ENCODE measurements at places on chromosomes 11 and 22. TPM values are rescaled to one million over a fixed set of nuclear protein-coding genes. Genes with fewer than 3 reads are reported as not detected.

KRTAP5-3 gene
- not detected for total RNA-seq

SCGB1D2 gene
- total RNA-seq, result not detected

ENTHD1 gene
- total RNA-seq, result not detected

WNT11 gene
- 0.83 TPM for total RNA-seq

RPS6KA4 gene
- total RNA-seq, result 42.3 TPM

PKP3 gene
- total RNA-seq, result 0.13 TPM

OR5P2 gene
- not detected for total RNA-seq

GRCh38 chr22:46637711-46638600, 17.8 kb downstream of the GRAMD4 start:
- no peak for DNase-seq

DNA sequence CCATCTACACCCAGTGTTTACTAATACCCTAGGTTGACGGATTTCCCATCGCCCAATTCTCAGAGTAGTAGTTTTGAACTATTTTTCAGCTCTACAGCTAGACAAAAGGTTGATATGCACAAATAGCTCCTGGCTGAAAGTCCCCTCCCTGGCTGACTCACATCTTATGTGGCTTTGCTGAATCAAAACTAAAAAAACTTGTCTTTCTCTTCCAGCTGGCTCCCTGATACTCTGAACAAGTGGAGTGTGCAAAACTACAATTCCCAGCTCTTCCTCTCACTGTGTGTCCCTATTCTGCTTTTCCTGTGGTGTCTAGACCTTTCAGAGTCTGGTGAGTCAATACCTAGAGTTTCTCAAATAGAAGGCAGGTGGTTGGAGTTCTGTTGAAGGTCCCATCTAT, 12.7 kb upstream of the LARGE1 start:
- DNase-seq, result no peak

- no peak for DNase-seq
These were observed 8.2 kb downstream of the ARVCF start for GRCh38 chr22:20008221-20008995.

DNA sequence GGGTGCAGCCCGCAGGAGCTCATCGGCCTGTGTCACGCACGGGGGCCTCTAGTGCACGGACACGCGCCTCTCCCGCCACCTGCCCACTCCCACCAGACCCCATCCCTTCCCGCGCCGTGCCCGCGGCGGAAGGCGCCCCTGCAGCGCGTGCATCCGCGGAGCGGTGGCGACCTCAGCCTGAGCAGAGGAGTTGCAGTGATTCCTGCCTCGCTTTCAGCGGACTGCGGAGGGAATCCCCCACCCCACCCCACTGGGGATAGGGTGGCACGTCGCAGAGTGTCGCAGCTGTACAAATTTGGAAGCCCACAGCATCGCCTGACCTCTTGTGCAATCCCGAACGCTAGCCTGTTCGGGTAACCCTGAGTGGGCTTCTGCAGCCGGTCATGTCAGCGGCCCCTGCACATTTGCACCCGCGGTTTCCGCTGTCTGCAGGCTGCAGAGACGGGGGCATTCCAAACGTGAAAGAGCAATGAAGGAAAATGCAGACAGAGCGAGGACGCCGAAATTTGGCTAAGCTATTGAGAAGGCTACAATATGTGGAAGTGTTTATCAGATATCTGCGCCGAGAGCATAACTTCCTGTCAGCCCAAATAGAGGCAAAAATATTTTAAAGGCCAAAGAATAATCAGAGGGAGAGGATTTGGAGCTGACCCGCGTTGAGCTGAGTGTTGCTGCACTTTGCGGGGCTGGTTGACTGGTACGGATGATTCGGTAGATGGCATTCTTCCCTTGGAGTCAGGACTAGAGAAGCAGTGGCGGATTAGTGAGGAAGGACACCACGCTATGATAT, 617 bp upstream of the ARHGAP20 start:
- no peak for DNase-seq

DNA sequence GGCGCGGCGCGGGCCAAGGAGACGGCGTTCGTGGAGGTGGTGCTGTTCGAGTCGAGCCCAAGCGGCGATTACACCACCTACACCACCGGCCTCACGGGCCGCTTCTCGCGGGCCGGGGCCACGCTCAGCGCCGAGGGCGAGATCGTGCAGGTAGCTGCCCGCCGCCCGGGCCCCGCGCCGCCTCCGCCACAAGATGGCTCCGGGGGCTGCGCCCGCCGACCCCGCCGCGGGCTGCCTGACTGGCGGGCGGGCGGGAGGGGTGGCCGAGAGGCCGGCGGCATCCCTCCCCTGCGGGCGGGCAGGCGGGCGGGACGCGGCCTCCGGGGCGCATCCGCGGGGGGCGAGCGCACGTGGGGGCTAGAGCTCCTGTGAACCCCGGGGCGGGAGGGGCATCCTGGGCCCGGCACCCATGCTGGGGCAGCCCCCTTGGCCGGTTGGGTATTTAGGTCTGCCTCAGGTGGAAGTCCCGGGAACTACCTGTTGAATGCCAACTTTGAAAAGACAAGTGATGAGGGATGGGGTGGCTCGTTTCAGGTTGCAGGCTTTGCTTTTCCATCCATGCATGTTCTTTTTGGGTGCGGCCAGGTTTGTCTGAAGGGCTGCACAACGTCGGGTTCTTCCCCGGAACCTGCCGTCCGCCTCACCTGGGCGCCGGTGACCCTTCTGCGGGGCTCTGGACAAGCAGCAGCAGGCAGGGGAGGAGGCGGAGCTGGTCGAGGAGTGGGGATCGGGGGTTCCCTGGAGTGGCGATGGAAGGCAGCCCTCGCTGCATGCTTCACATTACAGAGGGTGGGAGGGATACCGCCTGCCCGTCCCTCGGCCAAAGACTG, 760 bp downstream of the ZNRF3 start:
- DNase-seq, result peak; percentile 42

- DNase-seq, result peak; percentile 77
These were observed 2.1 kb downstream of the AIP start for GRCh38 chr11:67484847-67485311.

DNA sequence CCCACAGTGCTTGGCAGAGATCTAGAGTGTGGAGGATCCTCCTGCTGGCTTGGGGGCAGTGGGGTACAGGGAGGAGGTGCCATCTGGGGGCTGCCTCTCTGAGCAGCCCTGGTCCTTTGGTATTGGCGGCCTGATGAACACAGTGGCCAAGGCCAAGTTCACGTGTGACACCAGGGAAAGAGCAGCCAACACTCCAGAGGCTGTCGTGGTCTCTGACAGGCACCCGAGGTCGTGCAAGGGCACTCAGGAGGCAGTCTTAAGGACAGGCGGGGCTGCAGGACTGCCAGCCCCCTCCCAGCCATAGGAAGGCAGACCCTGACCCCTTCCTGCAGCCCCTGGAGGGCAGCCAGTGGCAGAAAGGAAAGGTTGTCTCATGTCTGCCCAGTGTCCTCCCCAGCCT, 30.7 kb downstream of the PHF21B start:
- DNase-seq, result no peak

DNA sequence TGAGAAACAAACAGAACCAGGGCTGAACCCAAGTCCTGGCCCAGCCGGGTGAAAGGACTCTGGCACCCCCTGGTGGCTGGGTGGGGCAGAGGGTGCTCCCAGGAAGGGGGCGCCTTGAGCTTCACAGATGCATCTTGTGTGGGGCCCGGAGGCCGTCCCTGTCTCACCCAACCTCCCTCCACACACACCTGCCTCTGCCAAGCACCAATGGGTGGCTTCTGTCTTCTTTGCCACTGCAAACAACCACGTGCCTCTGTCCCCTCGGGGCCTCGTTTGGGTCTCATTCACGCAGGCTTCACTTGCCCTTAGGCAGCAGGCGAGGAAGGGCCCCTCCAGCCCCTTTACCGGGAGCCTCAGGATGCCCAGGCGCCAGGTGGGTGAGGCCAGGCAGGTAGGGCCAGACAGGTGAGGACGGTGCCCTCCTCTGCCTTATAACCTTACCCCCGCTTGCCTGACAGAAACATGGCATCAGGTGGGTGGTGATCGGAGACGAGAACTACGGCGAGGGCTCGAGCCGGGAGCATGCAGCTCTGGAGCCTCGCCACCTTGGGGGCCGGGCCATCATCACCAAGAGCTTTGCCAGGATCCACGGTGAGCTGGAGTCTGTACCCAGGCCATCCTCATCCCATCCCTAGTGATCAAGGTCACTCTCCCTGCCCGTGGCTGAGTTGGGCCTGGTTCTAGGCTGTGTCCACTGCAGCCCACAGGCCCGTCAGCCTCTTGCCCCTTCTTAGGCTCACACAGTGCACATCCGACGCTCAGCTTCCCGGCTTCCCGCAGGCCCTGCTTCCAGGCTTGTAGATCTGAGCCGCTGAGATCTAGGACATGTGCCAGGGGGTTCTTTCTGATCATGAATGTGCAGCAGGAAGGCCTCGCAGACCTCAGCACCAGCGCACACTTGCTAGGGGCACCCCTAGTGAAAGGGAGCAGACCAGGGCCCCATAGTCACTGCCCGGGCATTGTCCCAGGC, 17.2 kb downstream of the POLR3H start:
- DNase-seq, result peak; percentile 71

DNA sequence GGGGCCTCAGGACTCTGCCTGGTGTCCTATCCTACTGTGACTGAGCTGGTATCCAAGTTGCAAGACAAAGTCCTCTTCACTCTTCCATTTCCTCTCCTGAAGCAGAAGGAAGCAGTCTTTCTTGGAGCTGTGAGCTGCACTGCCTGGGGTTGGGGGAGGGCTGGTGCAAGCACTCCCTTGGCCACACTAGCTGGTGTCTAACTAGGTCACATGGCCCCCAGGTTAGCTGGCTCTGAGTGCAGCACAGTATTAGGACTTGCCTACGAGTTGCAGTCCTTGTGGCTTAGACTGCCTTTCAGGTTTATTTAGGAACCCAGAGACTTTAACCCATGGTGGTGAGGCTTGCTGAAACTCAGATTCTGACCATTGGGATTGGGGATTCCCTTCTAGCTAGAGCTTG, 138.9 kb downstream of the NELL1 start:
- no peak for DNase-seq

GRCh38 chr11:60952742-60953170, 780 bp upstream of the SLC15A3 start:
- no peak for DNase-seq

DNA sequence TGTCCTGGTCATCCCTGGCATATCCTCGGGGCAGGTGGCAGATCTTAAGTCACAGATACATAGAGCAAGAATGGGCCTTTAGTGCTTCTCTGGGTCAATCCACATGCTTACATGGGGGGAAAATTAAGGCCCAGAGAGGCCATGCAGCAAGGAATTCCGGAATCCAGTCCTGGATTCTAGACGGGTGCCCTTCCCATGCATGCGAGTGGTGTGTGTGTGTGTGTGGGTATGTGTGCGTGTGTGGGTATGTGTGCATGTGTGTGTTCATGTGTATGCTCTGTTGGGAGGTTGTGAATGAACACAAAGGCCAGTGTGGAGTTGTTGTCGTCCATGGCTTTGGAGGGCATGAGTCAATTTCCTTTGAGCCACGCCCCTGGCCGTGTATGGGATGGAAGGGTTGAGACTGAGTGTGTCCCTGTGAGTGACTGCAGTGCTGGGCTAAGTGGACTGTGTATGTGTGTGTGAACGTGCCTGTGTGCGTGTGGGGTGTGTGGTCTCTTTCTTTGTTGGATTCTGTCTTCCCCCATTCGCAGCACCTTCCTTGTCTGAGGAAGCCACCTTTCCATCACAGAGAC, 33.4 kb upstream of the EIF3D start:
- DNase-seq, result no peak

GRCh38 chr22:30887453-30887852, 81.1 kb downstream of the MORC2 start:
- no peak for DNase-seq

DNA sequence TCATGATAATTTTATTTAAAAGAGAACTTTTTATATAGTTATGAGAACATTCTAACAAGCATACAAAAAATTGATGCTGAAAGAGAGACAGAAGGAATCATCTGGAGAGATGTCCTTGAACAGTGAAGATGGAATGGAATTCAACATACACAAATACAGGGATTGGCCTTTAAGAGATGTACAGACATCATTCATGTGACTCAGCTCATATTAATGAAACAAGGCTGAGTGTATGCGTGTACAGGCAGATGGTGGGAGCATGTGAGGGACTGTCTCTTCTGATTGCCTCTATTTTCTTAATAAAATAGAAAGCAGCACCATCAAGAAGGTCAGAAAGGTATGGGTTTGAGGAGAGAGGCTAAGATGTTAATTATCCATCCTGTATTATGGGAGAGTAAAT, 793.3 kb downstream of the CNTN5 start:
- DNase-seq, result no peak

DNA sequence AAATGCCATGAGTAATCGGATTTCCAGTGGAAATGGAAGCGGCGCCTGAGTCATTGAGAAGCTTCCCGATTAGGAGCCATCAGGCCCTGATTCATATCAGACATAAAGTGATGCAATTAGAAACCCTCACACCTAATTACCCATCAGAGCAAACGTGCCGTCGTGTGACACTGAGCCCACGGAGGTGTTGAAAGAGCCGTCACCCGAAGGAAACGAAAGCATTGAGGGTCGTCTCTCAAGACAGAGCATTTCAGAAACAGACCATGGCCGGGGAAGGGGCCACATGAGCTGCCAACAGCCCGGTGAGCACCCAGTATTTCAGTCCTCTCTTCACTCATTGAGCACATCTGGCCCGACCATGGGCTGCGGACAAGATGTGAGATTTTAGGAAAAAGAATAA, 829.3 kb downstream of the TBC1D22A start:
- DNase-seq, result no peak

DNA sequence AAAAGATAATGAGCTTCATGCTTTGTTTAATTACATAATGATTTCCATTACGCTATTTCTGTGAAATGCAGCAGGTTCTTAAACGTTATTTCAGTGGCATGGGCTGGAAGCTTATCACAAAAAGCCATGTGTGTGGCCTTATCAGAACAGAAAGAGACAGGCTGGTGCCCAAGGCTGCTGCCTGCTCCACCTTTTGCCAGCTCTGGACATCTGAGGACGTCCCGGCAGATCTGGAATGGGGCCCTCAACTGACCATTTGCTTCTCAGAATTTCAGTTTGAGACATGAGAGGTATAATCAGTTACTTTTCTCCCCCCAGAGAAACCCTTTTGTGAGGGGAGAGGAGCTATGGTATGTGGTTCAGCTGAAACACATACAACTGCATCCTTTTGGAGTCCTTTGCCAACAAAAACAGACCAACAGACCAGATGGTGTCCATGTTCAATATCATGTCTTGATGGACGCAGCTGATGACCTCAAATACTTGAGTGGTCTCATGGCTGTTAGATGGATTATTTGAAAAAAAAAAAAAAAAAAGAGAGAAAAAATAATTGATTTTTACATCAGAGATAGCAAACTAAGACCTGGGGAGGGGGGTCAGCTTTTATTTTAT, 8.6 kb downstream of the CDPF1 start:
- no peak for DNase-seq

Data from activated CD8-positive, alpha-beta T cell treated with anti-CD3 and anti-CD28 coated beads, Interleukin-2, amount 10 ng/mL, durations not matched to agents 7 days and 5 days (primary cell).